A549 treated with GW870086 at 1 μM for 4 hours (cell line): ENCODE measurements at places on chromosomes 1 and 21. TPM values are rescaled to one million over a fixed set of nuclear protein-coding genes. Genes with fewer than 3 reads are reported as not detected.

RUNX3 gene
- 4.4 to 6.8 TPM (median 5.3 TPM) in 5 replicates for total RNA-seq

OR2M3 gene
- not detected in 5 replicates for total RNA-seq

AADACL3 gene
- total RNA-seq = not detected in 5 replicates

NTMT2 gene
- total RNA-seq = not detected in 5 replicates

MATN1 gene
- 0.05 to 0.17 TPM (median 0.14 TPM) in 4 of 5 replicates, not detected in the other for total RNA-seq

VWA5B1 gene
- total RNA-seq = not detected in 5 replicates

GUCA2A gene
- not detected in 5 replicates for total RNA-seq

F3 gene
- 1.7 to 3.2 TPM (median 2.3 TPM) in 5 replicates for total RNA-seq

FMO1 gene
- not detected in 5 replicates for total RNA-seq

TRNAU1AP gene
- 17.9 to 28.0 TPM (median 25.8 TPM) in 5 replicates for total RNA-seq

CFH gene
- total RNA-seq = 4.4 to 5.6 TPM (median 4.4 TPM) in 5 replicates

CRYZL1 gene
- 12.9 to 15.8 TPM (median 14.3 TPM) in 5 replicates for total RNA-seq

CA6 gene
- total RNA-seq = not detected in 5 replicates

PALMD gene
- total RNA-seq = 0.33 to 0.46 TPM (median 0.42 TPM) in 5 replicates

CRNN gene
- total RNA-seq = not detected in 5 replicates

TCEA3 gene
- total RNA-seq = 0.42 to 0.74 TPM (median 0.55 TPM) in 5 replicates

BSND gene
- total RNA-seq = not detected in 5 replicates

NTNG1 gene
- total RNA-seq = not detected in 5 replicates
